Activated CD4-positive, alpha-beta T cell treated with anti-CD3 and anti-CD28 coated beads, Interleukin-2, Interleukin-4, amounts not matched to agents 100 ng/mL and 50 ng/mL, durations not matched to agents 16 hours and 8 hours (primary cell): ENCODE measurements at places on chromosomes 13 and 19.

- DNase-seq = no peak
Observed at GRCh38 chr13:90352763-90353162, 994.7 kb upstream of the MIR17HG start.

DNA sequence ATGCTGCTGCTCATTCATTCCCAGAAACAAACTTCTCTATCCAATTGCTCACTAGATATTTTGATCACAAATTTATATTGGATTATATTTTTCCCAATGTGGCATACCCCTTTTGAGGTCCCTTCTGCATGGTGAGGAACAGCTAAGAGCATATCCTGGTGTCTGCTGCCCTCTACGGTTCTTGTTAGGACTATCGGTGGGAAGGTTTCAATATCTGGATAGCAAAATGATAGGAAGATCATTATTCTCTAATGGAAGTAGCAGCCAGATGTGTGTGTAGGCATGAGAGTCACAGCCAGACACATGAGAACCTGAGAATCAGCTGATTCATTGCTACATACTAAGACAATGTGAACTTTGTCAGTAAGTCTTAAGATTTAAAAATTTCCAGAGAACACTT, 1422.4 kb upstream of the MIR17HG start:
- no peak for DNase-seq

DNA sequence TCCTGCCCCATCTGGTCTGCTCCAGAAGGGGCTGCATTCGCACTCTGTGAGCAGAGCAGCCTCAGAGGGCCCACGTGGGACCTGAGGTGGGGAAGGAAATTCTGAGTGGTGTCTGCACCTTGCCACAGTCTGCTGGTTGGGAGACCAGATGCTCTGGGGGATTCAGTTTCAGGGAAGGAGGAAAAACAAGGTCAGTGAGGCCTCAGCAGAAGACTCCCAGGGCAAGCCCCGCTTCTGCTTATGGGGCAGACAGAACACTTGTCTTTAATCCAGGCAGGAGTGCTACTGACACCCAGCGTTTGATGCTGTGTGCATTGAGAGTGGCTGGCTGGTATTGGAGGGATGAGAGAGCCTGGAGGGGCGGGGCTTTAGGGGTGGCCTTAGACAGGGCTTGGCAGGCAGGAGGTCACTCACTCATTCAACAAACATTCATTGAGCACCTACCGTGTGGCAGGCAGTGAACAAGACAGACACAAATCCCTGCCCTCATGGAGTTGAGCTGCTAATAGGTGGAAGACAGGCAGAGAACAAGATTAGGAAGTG, 4.9 kb upstream of the CLEC17A start:
- DNase-seq = no peak

- DNase-seq = no peak
Observed at GRCh38 chr13:94270556-94270955, 208.9 kb downstream of the DCT start.

DNA sequence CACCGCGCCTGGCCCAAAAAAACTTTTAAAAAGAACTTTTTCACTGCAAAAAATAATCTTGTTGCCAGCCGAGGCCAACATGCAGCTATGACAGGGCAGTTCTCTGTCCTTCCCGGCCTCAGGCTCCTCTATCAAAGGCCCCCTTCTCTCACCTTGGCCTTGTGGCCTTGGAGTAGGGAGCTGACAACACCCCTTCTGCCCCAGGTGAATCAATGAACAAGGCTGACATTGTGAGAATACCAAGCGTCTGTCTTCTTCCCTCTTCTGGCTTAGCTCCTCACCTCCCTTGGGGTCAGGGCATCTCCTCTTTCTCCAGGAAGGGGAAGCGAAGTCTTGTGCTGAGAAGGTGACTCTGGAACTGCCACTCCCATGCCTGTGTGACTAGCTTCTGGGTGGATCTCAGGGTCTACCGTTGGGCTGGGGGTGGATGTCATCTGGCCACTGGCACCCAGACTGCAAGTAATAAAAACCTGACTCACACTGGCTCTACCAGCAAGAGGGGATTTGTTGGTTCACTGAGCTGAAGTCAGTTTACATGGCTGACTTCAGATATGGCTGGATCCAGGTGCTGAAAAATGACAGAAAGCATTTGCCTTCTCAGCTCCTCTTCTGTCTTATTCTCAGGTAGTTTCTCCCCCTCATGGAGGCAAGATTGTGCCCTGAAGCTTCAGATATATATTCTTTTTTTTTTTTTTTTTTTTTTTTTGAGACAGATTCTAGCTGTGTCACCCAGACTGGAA, 6.3 kb downstream of the C19orf38 start:
- DNase-seq = no peak

DNA sequence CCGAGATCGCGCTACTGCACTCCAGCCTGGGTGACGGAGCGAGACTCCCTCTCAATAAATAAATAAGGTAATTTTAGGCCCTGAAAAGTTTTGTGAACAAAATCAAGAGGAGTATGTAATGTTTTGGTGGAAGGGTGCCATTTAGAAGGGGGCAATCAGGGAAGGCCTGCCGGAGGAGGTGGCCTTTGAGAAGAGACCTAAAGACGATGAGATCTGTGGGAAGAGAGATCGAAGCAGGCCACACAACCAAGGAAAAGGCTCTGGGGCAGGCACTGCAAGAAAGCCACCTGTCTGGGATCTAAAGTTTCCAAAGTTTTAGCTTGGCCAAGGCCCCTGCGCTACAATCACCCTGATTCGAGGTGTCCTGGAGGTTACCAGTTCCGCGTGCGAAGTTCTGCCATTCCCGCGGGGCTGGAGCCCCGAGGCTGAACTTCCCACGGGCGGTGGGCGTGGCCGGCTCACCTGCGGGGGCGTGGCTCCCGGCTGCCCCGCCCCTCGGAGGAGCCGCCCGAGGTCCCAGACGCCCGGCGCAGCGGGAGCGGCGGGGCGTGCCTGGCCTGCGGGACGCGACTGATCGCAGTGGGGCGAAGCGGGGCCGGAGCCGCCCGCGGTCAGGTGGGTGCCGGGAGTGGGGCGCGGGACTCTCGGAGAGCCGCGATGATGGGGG, at the start of gene KLC3:
Gene KLC3, plus strand, starts transcription at position 519 of the 667 bp plus-strand sequence. CDS start 4,792 bp downstream, outside the sequence.
- DNase-seq = no peak

GRCh38 chr13:48066310-48066989, 28.5 kb downstream of the MED4 start:
- DNase-seq = peak; percentile 25

DNA sequence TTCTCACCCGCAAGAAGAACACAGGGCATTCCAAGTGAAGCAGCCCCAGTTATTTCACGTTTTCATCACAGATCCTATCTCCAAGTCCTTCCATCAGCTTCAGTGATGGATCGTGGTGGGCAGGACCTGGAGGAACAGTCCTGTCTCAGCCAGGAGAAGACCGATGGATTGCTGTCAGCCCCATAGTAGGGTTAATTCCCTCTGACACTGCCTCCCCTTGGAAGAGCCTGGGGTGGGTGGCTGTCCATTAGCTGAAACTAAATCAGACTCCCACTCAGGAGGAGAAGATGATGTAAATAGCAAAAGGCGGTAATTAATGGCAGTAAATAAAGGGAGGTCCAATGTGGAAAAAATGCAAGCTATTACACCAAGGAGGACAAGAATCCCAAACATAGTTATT, 131.0 kb downstream of the TNFRSF19 start:
- DNase-seq = no peak

GRCh38 chr19:2341244-2341751, 12.8 kb downstream of the SPPL2B start:
- no peak for DNase-seq

DNA sequence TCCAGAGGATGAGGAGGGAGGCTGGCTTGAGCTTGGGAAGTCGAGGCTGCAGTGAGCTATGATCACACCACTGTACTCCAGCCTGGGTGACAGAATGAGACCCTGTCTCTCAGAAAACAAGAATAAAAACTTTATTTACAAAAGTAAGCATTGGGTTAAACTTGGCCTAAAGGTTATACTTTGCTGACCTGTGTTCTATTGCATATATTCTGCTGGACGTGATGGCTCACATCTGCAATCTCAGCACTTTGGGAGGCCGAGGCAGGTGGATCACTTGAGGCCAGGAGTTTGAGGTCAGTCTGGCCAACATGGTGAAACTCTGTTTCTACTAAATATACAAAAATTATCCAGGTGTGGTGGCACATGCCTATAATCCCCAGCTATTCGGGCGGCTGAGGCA, 6.6 kb upstream of the ARHGEF18 start:
- no peak for DNase-seq

- DNase-seq = no peak
Observed at GRCh38 chr19:39385629-39386411, 5.1 kb downstream of the PAF1 start.

GRCh38 chr19:1584500-1585242, 8.0 kb downstream of the MBD3 start:
- DNase-seq = no peak

- no peak for DNase-seq
Observed at GRCh38 chr13:113140677-113141600, 17.5 kb upstream of the PROZ start.
